Hematopoietic multipotent progenitor cell (in vitro differentiated cells): ENCODE measurements at places on chromosomes 7 and 10.
A peak's percentile ranks its signal among the peaks of the same experiment; 100 is the strongest.

DNA sequence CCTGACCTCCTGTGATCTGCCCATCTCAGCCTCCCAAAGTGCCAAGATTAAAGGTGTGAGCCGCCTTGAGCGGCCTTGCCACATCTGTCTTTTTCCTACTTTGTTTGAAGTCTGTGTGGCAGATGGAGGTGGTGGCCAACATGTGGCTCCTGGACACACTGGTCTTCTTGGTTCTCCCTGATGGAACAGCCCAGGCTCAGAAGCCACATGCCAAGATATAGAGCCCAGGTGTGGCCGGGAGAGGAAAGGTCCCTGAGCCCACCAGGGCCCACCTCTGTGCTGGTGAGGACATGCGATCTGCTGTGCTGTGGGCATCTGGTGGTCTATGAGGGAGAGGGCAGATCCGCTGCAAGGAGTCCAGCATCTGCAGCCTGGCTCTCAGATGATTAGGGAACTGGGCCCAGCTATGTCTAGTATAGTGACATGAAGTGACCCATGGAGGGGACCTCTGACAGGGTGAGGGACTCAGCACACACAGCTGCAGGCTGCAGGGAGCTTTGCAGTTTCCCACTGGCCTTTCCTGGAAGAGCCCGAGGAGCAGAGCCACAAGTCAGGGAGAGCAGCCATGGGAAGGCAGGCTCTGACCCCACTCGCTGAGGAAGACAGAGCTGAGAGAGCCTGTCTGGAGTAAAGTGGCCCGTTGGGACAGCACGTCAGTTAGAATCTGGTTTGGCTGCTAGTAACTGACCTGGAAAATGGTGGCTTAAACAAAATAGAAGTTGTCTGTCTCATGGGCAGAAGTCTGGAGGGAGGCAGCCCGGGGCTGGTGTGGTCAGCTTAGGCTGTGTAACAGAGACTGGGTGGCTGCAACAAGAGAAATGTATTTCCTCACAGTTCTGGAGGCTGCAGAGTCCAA is 25.9 kb downstream of the ADCY1 start:
- no peak for DNase-seq

DNA sequence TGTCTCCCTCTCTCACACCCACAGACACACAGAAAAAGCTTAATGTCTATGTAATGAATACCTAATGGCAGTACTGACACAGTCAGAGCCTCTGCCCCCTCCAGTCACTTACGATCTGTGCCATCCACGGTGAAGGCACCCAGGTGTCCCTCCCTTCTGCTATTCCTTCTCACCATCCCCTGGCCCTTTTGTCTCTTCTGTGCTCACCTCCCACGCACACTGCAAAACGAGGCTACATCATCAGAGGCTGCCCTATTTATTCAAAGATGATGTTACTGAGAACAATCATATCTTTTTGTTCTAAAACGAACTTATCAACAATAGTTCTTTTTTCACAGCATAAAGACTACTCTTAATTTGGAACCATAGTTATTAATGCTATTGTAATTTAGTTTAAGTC is 246.9 kb upstream of the MKLN1 start:
- DNase-seq: no peak

GRCh38 chr7:157001920-157002818 is 8.3 kb downstream of the MNX1 start:
- no peak for DNase-seq

- DNase-seq: peak; percentile 64
Observed at GRCh38 chr7:116210345-116211005, at the start of gene TES. TSS of gene TES (plus strand) at chr7:116210539. CDS start at chr7:116210708, 169 bp downstream.

DNA sequence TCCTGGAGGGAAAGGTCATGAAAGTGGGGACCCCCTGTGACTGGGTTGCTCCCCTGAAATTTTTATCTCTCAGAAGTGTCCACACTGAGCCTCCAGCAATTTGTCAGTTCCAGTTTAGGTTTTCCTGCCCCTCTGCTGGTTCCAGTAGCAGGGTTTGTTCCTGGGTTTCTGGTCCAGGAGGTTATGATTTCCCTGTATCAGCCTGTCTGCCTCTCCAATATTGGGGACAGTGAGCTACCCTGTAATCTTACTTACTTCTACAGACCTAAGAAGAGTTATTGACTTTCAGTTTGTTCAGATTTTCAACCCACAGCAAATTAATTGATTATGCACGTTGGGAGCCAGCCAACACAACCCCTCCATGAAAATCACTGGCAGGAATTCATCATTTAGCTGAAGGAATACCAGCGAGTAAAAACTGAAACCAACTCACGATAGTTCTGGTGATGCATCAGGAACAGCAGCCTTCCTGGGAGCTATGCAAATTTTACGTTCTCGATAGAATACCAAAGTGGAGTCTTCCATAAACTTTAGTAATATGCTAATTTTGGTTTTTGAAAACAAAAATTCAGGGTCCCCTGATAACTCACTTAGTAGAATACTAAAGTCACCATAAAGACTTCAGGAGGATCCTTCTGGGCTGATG is 31.3 kb upstream of the IL15RA start:
- DNase-seq: no peak

- DNase-seq: no peak
Observed at GRCh38 chr10:125037145-125037877, 95.4 kb downstream of the ZRANB1 start.

GRCh38 chr10:93570383-93570782 is 3.9 kb downstream of the FFAR4 start:
- DNase-seq: no peak

DNA sequence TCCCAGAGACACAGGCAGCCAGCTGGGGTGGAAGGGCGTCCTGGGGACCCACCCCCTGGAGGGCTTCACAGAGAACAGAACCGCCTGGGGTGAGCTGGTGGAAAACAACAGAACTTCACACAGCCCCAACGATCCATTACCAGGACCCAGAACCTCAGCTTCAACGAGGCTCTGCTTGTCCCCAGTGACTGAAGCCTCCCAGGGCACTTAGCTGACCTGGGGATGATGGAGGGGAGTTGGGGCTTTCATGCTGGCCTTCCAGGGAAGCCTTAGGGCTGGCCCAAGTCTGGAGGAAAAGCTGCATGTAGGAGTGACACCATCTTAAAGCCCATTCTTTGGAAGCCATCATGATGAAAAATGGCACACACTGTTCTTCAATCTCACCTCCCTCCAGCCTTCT is 300.2 kb downstream of the WDR37 start:
- no peak for DNase-seq

- no peak for DNase-seq
Observed at GRCh38 chr7:155959894-155960293, 147.6 kb upstream of the SHH start.

DNA sequence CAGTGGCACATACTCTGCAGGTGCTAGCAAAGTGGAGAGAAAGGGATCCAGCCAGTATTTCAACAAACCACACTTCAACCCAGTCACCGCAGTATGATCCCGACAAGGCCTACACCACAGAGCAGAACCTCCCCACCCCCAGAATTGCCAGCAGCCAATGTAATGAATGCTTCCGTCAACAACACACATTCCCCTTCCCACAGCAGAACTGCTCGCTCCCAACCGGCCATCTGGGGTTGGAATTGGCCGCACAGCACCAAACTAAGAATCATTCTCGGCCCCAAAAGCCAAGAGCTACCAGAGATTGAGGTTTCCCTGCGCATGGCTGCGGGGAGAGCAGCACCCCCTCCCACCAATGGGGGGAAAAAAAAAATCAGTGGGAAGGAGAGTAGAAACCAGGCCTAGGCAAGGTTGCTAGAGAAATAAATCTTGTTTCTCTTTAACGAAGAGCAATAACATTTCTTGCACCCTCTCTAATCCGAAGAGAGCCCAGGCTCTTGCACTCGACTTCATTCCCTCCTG is 1.1 kb downstream of the WASL start:
- DNase-seq: peak; percentile 55

DNA sequence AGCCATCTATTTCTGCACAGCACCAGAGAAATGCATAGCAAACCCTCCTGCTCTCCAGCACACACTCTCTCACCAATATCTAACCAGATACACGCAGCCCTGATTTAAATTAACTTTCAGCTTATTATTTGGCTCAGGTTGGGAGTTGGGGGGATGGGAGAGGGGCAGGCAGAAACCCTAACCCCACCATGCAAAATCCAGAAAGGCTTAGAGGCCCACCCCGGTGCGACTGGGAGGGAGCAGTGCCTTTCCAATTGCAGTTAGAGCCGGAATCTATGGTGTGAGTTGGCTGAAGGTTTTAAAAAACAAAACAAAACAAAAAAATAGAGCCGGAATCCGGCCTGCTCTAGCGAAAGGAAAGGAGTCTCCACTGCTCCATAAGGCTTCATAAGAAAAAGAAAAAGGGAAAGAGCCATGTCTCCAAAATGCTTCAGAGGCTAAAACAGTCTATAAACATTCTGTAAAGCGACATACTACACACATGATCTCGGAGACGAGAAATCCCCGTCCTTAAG is 2.9 kb downstream of the IGF2BP3 start:
- no peak for DNase-seq

- DNase-seq: no peak
Observed at GRCh38 chr10:128710098-128710797, 584.0 kb upstream of the MKI67 start.

DNA sequence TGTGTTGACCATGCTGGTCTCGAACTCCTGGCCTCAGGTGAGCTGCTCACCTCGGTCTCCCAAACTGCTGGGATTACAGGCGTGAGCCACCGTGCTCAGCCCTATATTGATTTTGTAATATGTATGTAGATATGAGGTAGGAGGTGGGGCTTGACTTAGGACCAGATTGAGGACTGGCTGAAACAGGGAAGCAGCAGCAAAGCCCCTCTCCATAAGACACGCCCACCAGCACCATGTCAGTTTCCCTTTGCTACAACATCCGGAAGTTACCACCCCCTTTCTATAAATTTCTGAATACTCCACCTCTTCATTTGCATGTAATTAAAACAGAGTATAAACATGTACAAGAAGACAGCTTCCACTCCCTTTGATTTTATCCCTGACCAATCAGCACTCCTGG is 47.9 kb upstream of the MYL10 start:
- no peak for DNase-seq

DNA sequence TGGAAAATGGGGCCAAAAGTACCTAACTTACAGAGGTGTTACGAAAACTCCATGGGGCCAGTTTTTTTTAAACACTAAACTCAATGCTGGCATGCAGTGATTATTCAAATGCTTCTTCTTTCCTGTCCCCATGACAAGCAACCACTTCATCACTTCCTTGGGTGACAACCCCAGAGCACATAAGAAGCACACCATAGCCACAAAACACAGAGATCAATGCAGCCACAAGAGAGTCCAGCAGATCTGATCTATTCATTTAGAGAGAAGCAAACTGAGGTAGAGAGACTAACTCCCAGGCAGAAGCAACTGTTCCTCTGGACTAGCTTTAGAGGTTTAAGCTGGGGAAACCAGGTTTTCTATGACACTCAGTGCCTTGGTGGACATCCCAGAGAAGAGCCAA is 180.0 kb downstream of the GRID1 start:
- no peak for DNase-seq

GRCh38 chr7:139231513-139232376 is 708 bp downstream of the UBN2 start:
- peak; percentile 9 for DNase-seq

- no peak for DNase-seq
Observed at GRCh38 chr10:76962851-76963250, 674.8 kb downstream of the KCNMA1 start.

DNA sequence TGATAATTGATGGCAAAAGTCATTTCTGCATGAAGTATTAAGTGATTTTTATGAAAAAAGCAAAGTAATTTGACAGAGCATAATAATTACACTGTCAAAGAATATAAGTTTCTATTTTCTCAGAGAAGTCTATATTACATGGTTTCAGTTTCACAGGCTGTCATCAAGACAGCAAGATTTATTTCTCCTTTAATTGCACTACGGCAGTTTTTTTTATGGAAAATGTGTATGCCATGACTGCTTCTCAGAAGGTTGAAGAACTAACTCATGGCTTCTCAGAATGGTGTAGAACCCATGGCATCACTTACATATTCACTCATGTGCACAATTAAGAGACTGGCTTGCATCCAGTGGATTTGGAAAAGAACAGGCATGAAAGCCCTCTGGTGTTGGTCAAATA is 870.3 kb upstream of the SORCS1 start:
- no peak for DNase-seq

- DNase-seq: no peak
Observed at GRCh38 chr7:38840736-38841460, 68.1 kb downstream of the VPS41 start.

- DNase-seq: no peak
Observed at GRCh38 chr7:88795553-88795952, at the start of gene TEX47. TSS of gene TEX47 (minus strand) at chr7:88795737. CDS start at chr7:88794942, 795 bp downstream.

GRCh38 chr7:70646536-70647248 is 485.3 kb upstream of the GALNT17 start:
- DNase-seq: no peak

DNA sequence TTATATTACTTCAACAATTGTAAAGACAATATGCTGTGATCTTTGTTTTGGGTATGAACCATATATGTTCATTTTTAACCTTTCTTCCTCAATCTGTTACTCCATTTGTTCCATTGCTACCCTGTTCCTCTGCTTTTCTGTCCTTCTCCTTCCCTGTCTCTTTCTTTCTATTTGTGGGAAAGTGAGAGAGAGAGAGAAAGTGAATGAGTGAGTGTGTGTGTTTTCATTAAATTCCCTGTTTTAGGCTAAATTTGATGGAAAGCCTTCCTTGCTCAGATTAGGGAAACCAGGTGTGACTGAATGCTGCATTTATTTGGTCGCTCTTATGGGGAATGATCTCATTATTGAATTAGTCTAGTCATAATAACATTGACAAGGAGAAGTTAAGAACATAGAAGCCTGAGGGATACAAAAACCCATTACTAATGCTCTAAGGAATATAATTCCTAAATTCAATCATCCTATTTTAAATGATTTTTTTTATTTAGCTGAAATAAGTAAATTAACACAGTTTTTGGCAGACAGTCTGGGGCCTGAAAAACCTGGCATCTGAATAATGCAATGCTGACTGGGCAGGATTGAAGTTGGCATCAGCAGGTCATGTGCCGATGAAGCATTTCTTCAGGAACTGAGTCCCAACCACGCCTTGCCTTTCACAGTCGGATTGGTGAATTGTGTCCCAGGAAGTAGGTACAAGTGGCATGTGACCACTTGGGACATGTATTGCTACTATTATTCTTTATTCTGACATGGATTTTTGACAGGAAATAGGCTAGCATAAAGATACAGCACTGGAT is 117.6 kb upstream of the LRGUK start:
- no peak for DNase-seq

DNA sequence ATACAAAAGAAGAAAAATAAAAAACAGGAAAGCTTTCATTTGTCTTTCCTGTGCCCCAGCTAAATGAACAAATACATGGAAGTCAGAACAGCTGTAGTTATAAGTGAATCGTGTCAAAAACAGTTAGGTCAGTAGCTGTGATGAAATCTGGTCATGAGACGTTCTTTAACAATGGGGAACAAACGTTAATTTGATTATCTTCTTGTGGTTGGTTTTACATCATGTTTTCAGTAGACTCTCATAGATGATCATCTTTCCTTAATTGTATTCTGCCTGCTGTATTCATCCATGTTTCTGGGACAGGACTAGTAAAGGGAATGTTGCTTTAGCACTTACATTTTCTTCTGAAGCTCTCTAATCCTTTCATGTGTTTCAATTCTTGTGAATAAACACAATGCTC is 97.0 kb downstream of the PCLO start:
- DNase-seq: no peak

- no peak for DNase-seq
Observed at GRCh38 chr7:101884671-101885596, 67.5 kb downstream of the CUX1 start.
